ENCODE measurements at places on chromosomes 3 and 15. TPM values are rescaled to one million over a fixed set of nuclear protein-coding genes. Genes with fewer than 3 reads are reported as not detected.
A peak's percentile ranks its signal among the peaks of the same experiment; 100 is the strongest.

GRCh38 chr3:149363053-149363452 is 14.4 kb downstream of the TM4SF1 start:
- peaks cover 16% of the 10 kb centered on the region for H3K27me3 ChIP-seq
- H3K4me1 ChIP-seq, result no peaks in the 10 kb centered on the region
- H3K36me3 ChIP-seq, result no peaks in the 10 kb centered on the region
- no peak overlapping the region for H3K4me3 ChIP-seq
- no peak overlapping the region for H3K27ac ChIP-seq

The MESP1 gene
- total RNA-seq, result 3.7 TPM

GRCh38 chr3:194137506-194138474 is 1.8 kb downstream of the HES1 start:
- H3K27ac ChIP-seq, result no peak overlapping the region
- H3K27me3 ChIP-seq, result peaks cover 30% of the 10 kb centered on the region
- H3K4me1 ChIP-seq, result peaks cover 22% of the 10 kb centered on the region
- ATAC-seq, result peak; percentile 20
- no peaks in the 10 kb centered on the region for H3K36me3 ChIP-seq

The GP9 gene
- not detected for total RNA-seq

The RTP3 gene
- not detected for total RNA-seq

DNA sequence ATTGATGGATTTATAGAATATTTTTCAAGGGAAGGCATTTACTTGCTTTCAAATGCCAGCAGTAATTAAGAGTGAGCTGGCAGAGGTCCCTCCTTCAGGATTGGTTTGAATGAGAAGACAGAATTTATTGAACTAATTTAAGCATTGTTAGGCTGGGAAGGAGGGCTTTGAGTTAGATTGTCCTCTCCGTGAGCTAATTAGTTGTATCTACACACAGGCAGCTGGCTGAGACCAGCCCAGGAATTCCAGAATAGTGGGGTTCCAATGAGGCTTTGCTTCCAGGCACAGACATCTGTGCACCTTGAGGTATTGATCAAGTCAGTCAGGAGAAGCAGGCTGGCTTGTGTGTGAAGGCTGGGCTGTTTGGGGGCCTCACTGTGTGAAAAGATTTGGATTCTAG is 124.0 kb upstream of the WNT5A start:
- H3K27me3 ChIP-seq, result peaks cover 7% of the 10 kb centered on the region
- no peaks in the 10 kb centered on the region for H3K36me3 ChIP-seq
- no peak overlapping the region for H3K27ac ChIP-seq
- H3K4me3 ChIP-seq, result no peak overlapping the region
- no peaks in the 10 kb centered on the region for H3K4me1 ChIP-seq
- no peak for ATAC-seq

The PLA2G4D gene
- total RNA-seq, result not detected

- no peaks in the 10 kb centered on the region for H3K4me1 ChIP-seq
- ATAC-seq, result no peak
- peaks cover 10% of the 10 kb centered on the region for H3K27me3 ChIP-seq
Measured at GRCh38 chr3:107025961-107026360, 351.3 kb upstream of the CCDC54 start.

DNA sequence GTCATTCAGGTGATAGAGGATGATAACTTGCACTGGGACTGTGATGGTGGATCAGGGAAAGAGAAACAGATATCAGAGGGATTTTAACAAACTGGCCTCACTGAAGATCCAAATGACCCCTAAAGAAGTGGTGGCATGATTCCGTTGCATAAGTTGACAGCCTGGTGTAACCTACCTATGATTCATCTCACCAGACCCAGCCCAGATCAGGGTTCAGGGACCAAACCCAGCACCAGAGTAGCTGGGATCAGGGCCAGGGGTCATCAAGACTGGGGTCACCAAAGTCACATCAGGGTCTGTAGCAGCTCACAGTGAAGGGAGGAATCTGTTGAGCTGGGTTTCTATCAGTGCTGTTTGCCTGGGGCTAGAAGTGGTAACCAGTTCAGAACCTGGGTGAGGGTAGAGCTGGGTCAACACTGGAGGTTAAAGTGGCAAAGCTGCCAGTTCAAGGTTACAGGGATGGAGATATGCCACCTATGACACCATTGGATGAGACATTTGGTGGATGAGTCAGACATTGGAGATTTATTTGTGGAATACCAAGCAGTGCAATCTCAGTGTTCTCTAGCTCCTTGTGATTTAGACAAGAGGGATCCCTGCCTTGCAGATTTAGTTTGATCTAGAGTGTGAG is 35.9 kb downstream of the CASR start:
- no peaks in the 10 kb centered on the region for H3K36me3 ChIP-seq
- H3K27ac ChIP-seq, result no peak overlapping the region
- no peaks in the 10 kb centered on the region for H3K4me1 ChIP-seq
- H3K4me3 ChIP-seq, result no peak overlapping the region

GRCh38 chr15:89111961-89112340 is 23.7 kb downstream of the ABHD2 start:
- H3K36me3 ChIP-seq, result peaks cover 34% of the 10 kb centered on the region
- H3K27ac ChIP-seq, result peak overlapping the region; percentile 77
- H3K4me1 ChIP-seq, result peaks cover 16% of the 10 kb centered on the region
- ATAC-seq, result no peak
- no peak overlapping the region for H3K4me3 ChIP-seq
- H3K27me3 ChIP-seq, result no peaks in the 10 kb centered on the region

The IQCH gene
- total RNA-seq, result 0.89 TPM

DNA sequence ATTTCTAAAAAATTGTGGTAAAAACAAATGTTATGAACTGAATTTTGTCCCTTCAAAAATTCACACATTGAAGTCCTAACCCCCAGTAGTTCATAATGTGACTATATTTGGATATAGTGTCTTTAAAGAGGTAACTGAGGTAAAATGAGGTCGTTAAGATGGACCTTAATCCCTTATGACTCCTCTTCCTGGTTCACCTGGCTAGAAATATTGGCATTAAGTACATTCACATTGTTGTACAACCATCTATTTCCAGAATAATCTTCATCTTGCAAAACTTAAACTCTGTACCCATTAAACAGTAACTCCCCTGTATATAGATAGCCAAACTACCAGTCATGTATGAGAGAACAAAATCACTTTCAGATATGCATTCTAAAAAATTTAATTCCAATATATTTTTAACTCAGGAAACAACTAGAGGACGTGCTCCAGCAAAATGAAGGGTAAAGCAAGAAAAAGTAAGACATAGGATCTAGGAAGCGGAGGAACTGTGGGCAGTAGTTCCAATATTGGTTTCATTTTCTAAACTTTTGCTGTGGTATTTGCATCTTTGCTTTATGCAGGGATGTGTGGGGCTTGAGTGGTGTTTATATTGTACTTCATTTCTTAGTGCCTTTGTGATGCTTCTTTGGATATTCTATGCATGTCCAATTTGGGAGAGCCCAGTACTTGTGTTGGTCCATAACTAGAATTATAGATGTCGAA is 36.7 kb upstream of the IL20RB start:
- peaks cover 5% of the 10 kb centered on the region for H3K36me3 ChIP-seq
- peak overlapping the region; percentile 82 for H3K27ac ChIP-seq
- peak overlapping the region; percentile 82 for H3K4me3 ChIP-seq
- peaks cover 45% of the 10 kb centered on the region for H3K4me1 ChIP-seq
- H3K27me3 ChIP-seq, result no peaks in the 10 kb centered on the region
- peak; percentile 56 for ATAC-seq

The HRG gene
- not detected for total RNA-seq

The SLC2A2 gene
- not detected for total RNA-seq

The TAMM41 gene
- 22.8 TPM for total RNA-seq

The DAZL gene
- total RNA-seq, result 0.13 TPM

GRCh38 chr3:174936590-174936989 is 77.5 kb downstream of the NAALADL2 start:
- no peak overlapping the region for H3K4me3 ChIP-seq
- no peak overlapping the region for H3K27ac ChIP-seq
- no peaks in the 10 kb centered on the region for H3K4me1 ChIP-seq
- no peak for ATAC-seq
- H3K27me3 ChIP-seq, result no peaks in the 10 kb centered on the region
- no peaks in the 10 kb centered on the region for H3K36me3 ChIP-seq

GRCh38 chr15:70327856-70328678 is 230.3 kb upstream of the TLE3 start:
- peaks cover 6% of the 10 kb centered on the region for H3K27me3 ChIP-seq
- ATAC-seq, result no peak
- H3K4me1 ChIP-seq, result no peaks in the 10 kb centered on the region
- no peak overlapping the region for H3K27ac ChIP-seq
- H3K4me3 ChIP-seq, result no peak overlapping the region
- no peaks in the 10 kb centered on the region for H3K36me3 ChIP-seq
